ENCODE measurements at places on chromosomes 16 and 17. TPM values are rescaled to one million over a fixed set of nuclear protein-coding genes. Genes with fewer than 3 reads are reported as not detected.

Gene GNGT2
- 0.45 TPM for polyA plus RNA-seq

Gene CHST5
- polyA plus RNA-seq = not detected

Gene ARL5C
- polyA plus RNA-seq = not detected

Gene GALR2
- not detected for polyA plus RNA-seq

Gene CDRT15
- not detected for polyA plus RNA-seq

Gene PRR29
- polyA plus RNA-seq = 0.21 TPM

Gene PMFBP1
- 0.07 TPM for polyA plus RNA-seq

Gene WFIKKN1
- not detected for polyA plus RNA-seq

Gene KRTAP4-9
- not detected for polyA plus RNA-seq

Gene KRT23
- 0.09 TPM for polyA plus RNA-seq

Gene CDH13
- 86.2 TPM for polyA plus RNA-seq

Gene KRTAP9-8
- not detected for polyA plus RNA-seq

Gene MPP3
- 7.9 TPM for polyA plus RNA-seq

Gene TEKT5
- polyA plus RNA-seq = not detected

Gene ST6GALNAC1
- polyA plus RNA-seq = not detected

Gene HOXB1
- not detected for polyA plus RNA-seq

Gene ZFP3
- 2.0 TPM for polyA plus RNA-seq

Gene RUNDC3A
- polyA plus RNA-seq = 0.31 TPM

Gene CSH2
- not detected for polyA plus RNA-seq

Gene TOX3
- polyA plus RNA-seq = not detected

Gene PSMD3
- 104 TPM for polyA plus RNA-seq

Gene RND2
- 0.89 TPM for polyA plus RNA-seq

Gene CNTNAP4
- polyA plus RNA-seq = not detected

Gene RHBDL3
- polyA plus RNA-seq = 0.04 TPM

Gene RASD1
- polyA plus RNA-seq = 0.90 TPM

Gene OTOP3
- not detected for polyA plus RNA-seq

Gene SPEM2
- not detected for polyA plus RNA-seq

Gene PABPN1L
- not detected for polyA plus RNA-seq

Gene ACE
- 1.9 TPM for polyA plus RNA-seq

Gene EPOP
- polyA plus RNA-seq = 0.52 TPM

Gene PRRT2
- polyA plus RNA-seq = 4.5 TPM

Gene HBQ1
- polyA plus RNA-seq = not detected

Gene CCDC200
- not detected for polyA plus RNA-seq

Gene GRB7
- polyA plus RNA-seq = 0.23 TPM

Gene C16orf92
- polyA plus RNA-seq = not detected

Gene RHOT1
- 46.3 TPM for polyA plus RNA-seq

Gene PRSS36
- polyA plus RNA-seq = 0.39 TPM

Gene KLHL36
- 33.2 TPM for polyA plus RNA-seq

Gene ZNF768
- polyA plus RNA-seq = 17.2 TPM

Gene C1QL1
- polyA plus RNA-seq = 0.39 TPM

Gene BEAN1
- polyA plus RNA-seq = not detected

Gene TSNAXIP1
- polyA plus RNA-seq = 0.96 TPM

Data from BJ (cell line).